ENCODE measurements at places on chromosomes 4 and X. TPM values are rescaled to one million over a fixed set of nuclear protein-coding genes. Genes with fewer than 3 reads are reported as not detected.
A peak's percentile ranks its signal among the peaks of the same experiment; 100 is the strongest.

- DNase-seq, result no peak
Measured at GRCh38 chrX:20530406-20530921, 263.8 kb upstream of the RPS6KA3 start.

GRCh38 chr4:152352622-152353116 lies 183.2 kb downstream of the FBXW7 start:
- peak; percentile 9 for DNase-seq

CXCL10 gene
- not detected for total RNA-seq

GAGE12J gene
- not detected for total RNA-seq

GSX2 gene
- 3.3 TPM for total RNA-seq

ADH7 gene
- not detected for total RNA-seq

NPY5R gene
- total RNA-seq, result 39.5 TPM

IL21 gene
- not detected for total RNA-seq

GJB1 gene
- total RNA-seq, result not detected

SMIM10 gene
- total RNA-seq, result 0.41 TPM

SGMS2 gene
- total RNA-seq, result 0.41 TPM

MAP7D2 gene
- total RNA-seq, result 11.4 TPM

GRCh38 chrX:107076158-107076557 lies 42.5 kb downstream of the RBM41 start:
- no peak for DNase-seq

DNA sequence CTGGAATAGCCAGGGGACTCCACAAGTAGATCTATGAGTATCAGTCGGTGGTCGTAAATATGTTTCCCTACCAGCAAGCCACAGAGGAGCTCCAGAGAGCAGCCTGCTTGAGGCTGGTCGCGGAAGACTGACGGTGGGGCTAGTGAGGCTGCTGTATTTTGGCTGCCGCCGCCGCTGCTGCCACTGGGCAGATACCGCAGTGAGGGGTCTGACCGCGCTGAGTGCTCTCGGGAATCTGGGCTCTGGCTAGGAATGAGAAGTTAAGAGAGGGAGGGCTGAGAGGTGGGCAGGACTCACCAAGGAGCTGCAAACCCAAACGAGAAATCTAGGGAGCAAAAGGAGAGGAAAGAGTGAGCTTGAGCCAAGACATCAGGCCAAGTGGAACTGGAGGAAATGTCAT lies at the start of gene EXOC1L:
EXOC1L (plus strand) TSS at position 157 of the 400 bp plus-strand sequence; CDS start at position 394, 237 bp downstream.
- no peak for DNase-seq

DNA sequence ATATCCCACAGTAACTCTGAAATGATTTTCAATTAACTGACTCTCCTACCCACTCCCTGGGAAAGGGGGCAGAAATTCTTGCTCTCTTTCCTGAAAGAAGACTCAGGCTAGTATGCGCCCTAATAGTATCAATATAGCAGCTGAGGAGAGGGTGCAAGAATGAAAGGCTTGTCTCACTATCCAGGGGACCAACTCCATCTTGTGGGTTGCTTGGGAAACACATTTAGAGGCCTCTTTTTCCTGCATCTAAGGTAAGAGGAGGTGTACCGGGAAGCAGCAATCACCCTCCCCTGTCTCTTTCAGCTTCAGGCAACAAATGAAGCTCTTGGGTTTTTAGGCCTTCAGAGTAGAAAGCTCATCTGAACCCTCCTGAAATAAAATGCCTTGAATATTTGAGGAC lies 11.3 kb downstream of the TMEM255A start:
- no peak for DNase-seq

CFAP47 gene
- total RNA-seq, result 5.3 TPM

GRCh38 chr4:96543346-96543745 lies 703.5 kb downstream of the PDHA2 start:
- peak; percentile 8 for DNase-seq

TEX13D gene
- total RNA-seq, result not detected

H2BW2 gene
- not detected for total RNA-seq

DNA sequence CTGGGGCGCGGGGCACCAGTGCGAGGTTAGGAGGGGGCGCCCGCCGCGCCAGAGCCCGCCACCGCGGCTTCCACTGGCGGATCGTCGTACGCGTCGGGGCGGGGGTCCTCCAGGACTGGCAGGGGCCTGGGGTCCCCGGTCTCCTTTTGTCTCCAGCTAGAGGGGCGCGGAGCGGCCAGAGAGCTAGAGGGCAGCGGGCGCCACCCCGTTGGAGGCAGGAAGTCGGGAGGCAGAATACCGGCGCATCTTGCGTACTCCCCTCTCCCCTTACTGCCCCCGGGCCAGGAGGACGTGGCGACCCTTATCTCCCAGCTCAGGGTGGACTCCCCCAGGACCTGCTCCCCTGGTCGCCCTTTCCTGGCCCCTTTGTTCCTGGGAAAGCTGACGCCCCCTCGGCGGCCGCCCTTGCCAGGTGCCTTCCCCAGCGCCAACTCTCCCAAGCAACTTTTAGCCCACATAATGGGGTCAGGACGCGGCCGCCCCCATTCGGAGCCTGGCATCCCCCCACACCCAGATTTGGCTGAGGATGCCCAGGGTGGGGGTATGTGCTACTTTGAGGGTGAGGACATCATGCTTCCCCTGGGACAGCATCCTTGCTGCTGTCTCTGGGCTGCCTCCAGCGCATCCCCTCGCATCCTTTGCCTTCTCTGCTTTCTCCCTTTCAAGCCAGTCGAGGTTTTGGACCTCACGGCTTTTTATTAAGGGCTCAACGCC lies 933 bp downstream of the CNKSR2 start:
- DNase-seq, result no peak

DNA sequence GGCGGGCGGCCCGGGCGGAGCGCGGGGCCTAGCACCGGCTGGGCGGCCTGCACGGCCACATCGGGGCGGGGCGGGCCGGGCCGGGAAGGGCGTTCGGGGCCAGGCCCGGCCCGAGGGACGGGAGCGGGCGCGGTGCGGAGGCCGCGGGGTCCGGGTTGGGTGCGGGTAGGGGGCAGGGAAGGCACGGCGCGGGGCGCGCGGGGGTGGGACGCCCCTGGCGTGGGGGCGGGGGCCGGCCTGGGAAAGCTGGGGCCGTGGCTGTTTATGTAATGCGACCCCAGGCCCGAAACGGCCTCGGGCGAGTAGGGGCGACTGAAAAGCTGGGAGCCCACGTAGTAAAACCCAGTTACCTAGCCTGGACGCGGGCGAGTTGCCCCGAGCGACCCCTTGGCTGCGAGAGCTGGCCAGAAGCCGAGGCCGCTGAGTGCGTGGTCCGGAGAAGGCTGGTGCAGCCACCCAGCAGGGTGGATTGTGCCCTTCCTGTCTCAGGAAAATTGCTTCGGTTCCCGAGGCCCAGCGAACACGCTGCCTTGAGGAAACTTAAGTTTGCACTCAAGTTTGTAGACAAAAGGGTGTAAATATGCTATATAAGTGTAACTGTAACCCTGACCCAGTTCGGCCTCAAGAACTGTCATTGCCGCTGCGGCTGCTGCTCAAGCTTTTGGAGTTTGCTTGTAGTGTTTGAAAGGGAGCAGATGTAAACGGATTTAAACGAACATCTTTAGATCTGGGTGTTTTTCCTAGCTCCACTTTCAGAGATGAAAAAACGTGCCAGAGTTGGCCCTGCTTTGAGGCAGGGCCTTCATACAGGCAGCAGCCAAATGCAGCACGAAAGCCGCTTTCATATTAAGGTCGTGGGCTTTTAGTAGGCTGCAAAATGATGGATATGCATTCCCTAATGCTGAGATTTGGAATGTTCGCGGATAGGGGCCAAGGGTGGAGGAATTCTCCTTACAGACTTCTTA lies 674 bp downstream of the SEC24B start:
- no peak for DNase-seq

- peak; percentile 28 for DNase-seq
Measured at GRCh38 chr4:25767877-25768725, 94.7 kb downstream of the SEL1L3 start.

DNA sequence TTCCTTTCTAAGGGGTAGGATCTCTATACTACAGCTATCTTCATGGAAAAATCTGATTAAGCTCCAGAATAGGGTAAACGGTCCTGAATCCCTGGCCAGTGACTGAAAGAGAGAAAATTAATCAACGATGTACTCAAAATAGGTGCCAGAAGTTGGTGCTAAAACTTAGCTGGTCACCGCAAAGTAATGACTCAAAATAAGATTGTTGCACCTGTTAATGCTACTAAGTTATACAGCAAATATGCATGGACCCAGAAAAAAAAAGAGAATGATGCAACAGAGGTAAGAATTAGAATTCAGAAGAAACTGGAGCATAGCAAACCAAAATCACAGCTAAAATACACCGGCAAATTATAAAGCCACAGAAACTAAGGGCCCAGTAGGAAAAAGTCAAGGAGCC lies 239.7 kb upstream of the FAM241A start:
- DNase-seq, result no peak

RIBC1 gene
- total RNA-seq, result 0.41 TPM
